Posterior cingulate gyrus (tissue), 11 donors: ENCODE measurements at places on chromosomes 3 and 15.

DNA sequence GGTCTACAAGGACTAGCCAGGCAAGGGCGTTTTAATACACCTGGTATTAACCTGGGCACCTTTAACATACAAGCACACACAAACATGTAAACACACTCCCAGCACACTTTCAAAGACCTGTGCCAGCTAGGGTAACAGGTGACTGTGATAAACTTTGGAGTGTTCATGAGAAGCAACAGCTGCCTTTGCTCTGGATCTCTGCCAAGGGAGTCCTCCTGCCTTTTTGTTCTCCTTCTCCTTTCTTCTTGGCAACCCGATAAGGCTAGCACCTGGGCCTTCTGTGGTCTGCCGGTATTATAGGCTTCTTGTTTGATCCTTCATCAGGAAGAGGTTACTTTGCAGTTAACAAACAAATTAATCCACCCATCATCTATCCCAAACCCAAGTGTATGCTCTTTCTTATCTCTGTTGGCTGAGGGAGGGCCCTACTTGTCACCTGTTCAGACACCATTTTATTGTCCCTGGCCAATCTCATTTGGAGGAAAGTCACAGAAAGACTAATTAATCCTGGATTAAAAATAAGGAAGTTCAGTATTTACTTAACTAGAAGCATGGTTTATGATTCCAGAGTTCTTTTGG, at the start of gene RETNLB:
Gene RETNLB, minus strand, starts transcription at position 7 of the 579 bp plus-strand sequence. CDS start 225 bp downstream, outside the sequence.
- no peak for DNase-seq

DNA sequence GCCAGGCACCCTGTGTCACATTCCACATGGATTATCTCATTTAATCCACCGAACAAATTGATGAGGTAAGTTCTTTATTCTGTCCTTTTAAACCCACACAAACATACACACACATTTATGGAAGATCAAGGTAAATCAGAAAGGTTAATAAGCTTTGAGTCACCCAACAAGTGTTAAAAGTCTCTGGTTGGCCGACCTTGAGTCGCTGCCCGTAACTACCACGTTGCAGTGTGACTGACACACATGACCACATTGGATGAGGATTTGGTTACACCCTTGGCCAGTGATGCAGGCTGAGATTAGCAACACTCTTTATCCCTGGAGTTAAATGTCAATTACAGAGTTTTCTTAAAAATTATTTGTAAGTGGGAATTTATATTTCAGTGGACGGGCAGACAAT, 19.2 kb downstream of the FOXP1 start:
- DNase-seq: no peak

- DNase-seq: no peak
Measured at GRCh38 chr3:13414040-13414729, 5.9 kb downstream of the NUP210 start.

DNA sequence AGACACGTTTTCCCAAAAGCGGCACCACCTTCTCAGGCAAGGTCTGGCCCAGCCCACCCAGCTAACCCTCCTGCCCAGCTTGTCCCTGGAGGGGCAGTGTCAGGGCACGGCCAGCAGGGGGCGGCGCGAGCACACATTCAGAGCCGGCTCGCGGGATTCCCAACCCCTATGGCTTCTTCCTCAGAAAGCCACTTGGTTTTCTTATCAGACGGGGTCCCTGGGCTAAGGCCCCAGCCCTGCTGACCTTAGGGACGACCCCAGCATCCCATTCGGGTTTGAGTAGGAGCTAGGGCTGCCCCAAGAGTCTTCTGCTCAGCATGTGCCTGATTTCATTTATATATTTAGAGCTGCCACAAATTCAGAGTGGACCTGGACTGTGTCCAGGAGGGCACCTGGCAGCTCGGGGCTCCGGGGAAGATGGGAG, 14.5 kb downstream of the RLBP1 start:
- peak; percentile 55 for DNase-seq

- DNase-seq: no peak
Measured at GRCh38 chr3:46545818-46546630, 20.1 kb downstream of the LRRC2 start.

DNA sequence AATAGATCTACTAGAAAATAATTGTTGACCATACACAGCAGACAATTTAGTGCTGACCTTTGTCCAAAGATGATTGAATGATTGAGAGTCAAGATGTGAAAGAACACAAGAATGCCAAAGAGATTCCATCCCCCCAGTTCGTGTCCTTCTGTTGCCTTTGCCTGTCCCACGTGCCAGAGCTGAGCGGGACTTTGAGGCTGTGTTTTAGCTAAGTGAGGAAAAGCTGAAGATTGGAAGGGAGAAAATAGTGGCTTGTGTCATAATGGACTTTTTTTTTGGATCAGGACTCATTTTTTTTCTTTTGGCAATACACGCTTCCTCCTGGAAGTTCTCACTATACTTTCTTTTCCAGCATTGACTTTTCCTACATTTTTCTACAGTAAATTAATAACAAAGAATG, 206.6 kb upstream of the MDFIC2 start:
- DNase-seq: no peak

- no peak for DNase-seq
Measured at GRCh38 chr3:128242818-128243601, 89.7 kb downstream of the EEFSEC start.

DNA sequence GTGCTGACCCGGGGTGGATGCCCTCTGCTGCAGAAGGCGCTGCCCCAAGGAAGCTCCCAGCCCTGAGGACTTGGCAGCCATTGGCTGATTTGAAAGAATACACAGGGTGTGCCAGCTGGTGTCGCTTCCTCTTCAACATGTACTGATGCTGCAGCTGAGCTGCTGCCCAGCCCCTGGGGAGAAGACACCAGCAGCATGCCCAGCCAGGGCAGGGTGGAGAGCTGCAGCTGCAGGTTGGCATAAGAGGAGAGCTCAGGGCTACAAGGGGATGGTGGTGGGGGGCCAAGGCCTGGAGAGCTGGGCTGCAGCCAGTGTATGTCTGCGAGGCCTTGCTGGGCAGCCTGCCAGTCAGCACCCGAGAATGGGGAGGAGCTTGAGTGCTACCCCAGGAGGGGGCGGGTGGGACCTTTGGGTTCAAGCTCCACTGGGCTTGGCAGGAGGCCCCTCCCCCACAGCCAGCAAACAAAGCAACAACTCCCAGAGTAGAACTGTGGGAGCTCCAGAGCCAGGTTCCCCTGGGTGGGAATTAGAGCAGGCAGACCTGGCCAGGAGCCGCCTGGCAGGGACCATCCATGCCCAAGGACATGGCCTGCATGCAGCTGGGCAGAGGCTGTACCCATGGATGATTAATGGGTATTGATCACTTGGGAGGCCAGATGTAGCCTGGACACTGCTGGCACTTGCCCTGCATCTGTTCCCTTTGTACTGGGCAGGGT, 9.2 kb upstream of the SEMA4B start:
- peak; percentile 87 for DNase-seq

DNA sequence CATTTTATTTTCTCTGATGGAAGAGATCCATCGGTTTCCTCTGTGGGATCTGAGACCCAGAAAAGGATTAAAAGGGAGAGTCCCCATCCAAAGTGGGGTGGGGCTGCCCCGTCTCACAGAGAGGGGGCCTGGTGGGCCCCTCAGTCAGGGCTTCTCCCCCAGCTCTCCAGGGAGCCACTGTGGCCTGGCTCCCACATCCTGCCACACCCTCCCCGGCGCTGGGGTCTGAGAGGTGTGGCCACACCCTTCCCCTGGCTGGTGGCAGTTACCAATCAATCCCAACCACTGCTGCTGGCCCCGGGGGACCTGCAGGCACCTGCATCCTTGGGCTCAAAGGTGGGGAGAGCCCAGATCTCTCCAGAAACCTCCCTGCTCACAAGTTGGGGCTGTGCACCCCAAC, 161.8 kb upstream of the IQSEC1 start:
- DNase-seq: no peak

DNA sequence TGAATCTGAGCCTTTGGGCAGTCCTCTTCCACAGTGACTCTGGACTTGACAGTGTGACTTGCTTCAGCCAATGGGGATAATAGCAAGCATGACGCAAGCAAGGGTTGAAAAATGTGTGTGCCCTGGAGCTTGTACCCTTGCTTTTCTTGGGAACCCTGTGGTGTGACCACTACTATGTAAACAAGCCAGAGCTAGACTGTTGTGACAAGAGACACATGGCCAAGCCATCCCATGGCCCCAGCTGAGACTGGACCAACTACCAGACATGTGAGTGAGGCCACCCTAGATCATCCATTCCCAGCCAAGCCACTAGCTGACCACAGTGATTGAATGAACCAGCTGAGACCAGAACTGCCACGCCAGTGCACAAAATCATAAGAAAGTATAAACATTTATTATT, 11.8 kb downstream of the MYO1E start:
- DNase-seq: no peak

DNA sequence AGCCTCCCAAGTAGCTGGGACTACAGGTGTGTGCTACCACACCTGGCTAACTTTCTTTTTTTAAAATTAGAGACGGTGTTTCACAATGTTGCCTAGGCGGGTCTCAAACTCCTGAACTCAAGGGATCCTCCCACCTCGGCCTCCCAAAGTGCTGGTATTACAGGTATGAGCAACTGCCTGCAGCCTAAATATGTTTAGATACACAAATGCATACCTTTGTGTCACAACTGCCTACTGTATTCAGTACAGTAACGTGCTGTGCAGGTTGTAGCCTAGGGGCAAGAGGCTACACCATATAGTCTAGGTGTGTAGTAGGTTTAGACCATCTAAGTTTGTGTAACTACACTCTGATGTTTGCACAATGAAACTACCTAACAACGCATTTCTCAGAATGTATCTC, 9.5 kb upstream of the PAK6 start:
- no peak for DNase-seq
